ENCODE measurements at places on chromosomes 11 and 22.

- no peak for DNase-seq
Measured at GRCh38 chr22:38062791-38063190, 5.6 kb downstream of the PICK1 start.

DNA sequence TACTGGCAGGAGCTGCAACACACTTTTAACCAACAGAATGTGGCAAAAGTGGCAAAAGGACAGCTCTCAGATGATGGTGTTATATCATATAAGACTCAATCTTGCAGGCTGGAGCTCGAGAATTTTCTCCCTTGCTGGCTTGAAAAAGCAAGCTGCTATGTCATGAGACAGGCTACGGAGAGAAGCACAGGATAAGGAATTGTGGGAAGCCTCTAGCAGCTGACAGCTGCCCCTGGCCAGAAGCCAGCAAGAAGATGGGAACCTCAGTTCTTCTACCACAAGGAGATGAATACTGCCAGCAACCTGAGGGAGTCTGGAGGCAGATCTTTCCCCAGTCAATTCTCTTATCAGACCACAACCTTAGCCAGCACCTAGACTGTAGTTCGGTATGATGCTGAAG lies 24.6 kb downstream of the FXYD6 start:
- DNase-seq = no peak

DNA sequence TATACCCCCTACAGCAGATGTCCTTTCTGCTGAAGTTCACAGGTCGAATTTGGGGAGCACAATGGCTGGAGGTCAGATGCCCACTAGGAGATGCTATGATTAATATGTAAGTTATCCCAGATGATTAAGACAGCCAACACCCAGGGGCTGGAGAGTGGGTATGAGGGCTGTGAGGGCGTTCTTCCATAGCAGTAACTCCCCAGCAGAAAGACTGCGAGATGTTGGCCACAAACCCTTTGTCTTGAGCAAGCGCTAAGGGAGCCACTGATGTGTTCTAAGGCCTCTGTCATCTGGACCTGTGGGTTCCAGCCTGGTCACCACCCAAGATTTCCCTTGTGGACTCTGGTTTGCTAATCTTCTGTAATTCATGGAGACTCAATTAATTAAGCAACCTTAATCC lies 77.6 kb downstream of the BMAL1 start:
- DNase-seq = no peak

DNA sequence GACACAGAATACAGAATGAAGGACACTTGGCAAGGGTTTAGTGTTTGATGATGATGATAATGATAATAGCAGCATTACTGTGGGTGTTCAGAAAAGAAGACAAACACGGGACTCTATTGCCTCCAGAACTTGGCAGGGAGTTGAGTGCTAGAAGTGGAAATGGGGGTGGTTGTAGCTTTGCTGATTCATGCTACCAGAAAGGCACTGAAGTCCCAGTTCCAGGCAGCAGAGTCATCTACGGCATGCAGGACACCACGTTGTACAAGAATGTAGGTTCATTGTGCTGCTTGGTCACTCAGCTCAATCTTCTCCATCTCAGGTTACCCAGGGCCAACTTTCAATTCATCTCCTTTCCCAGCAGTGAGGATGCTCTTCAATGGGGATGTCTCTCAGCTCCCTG lies 115.7 kb downstream of the NTM start:
- DNase-seq = no peak

GRCh38 chr22:36267896-36268485 lies 15.1 kb downstream of the APOL1 start:
- no peak for DNase-seq

- DNase-seq = no peak
Measured at GRCh38 chr11:20022363-20023081, 137.8 kb downstream of the DBX1 start.

- no peak for DNase-seq
Measured at GRCh38 chr11:47863189-47863897, 15.2 kb upstream of the NUP160 start.

DNA sequence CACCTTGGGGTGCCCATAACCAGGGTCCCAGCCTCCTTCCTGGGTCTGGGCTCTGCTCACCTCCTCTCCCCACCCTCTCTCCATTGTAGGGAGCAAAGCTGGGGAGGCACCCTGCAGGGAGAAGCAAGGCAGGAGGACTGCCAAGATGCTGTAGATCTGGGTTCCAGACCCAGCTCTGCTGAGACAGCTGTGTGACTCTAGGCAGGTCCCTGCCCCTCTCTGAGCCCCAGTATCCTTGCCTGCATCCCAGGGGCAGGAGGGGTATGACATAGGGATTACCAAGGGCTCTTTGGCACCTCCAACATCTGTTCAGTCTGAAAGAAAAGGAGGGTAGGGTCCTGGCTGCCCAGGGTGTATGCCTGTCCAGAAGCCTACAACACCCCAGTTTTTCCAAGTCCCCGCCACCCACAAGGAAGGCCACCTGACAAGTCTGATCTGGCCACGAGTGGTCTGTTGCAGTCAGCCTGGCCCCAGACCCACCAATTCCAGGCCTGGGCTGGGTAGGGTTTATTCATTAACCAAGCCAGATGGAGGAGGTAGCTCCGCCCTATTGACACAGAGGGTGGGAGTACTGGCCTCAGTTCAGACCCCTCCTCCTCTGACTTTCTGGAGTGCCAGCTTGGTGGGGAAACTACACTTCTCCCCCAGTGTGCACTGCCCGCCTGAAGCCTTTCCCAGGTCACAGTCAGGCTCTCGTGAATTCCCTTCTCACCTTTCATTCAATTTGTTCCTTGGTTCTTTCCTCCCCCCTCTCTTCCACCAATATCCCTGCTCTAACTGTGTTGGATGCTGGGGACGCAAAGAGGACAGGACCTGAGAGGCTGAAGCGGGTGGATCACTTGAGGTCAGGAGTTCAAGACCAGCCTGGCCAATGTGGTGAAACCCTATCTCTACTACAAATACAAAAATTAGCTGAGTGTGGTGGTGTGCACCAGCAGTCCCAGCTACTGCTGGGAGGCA lies 15.0 kb downstream of the STARD10 start:
- no peak for DNase-seq

GRCh38 chr11:33721426-33721825 lies 14.8 kb downstream of the CD59 start:
- no peak for DNase-seq

- DNase-seq = no peak
Measured at GRCh38 chr22:43262990-43263644, 76.2 kb upstream of the TTLL12 start.

DNA sequence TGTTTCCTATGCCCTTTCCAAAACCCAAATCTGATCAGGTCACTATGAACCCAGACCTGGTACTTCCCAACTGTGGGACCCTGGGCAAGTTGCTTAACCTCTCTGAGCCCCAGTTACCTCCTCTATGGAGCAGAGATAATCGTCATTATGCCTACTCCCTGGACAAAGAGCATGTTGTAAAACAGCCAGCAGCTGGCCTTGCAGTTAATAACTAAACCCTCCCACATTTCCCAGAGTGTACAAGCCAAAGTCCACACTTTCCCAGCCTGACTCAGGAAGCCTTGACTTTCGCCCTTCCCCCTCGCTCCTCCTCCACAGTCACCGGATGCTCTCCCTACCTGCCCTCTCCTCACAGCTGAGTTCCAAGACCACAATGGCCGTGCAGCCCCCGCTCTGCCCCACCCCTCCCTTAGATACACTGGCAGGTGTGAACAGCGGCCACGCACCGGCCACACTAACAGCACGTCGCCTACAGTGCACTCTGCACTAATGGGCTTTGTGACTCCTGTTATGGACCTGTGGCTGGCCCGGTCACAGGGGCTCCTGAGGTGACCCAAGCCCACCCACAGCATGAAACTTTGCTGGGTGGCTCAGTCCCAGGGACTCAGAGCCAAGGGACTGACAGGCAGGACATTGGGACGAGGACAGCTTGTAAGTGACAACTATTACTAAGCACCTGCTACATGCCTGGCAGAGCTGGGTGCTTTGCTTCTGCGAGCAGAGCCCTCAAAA lies 15.6 kb upstream of the MFNG start:
- peak; percentile 72 for DNase-seq

DNA sequence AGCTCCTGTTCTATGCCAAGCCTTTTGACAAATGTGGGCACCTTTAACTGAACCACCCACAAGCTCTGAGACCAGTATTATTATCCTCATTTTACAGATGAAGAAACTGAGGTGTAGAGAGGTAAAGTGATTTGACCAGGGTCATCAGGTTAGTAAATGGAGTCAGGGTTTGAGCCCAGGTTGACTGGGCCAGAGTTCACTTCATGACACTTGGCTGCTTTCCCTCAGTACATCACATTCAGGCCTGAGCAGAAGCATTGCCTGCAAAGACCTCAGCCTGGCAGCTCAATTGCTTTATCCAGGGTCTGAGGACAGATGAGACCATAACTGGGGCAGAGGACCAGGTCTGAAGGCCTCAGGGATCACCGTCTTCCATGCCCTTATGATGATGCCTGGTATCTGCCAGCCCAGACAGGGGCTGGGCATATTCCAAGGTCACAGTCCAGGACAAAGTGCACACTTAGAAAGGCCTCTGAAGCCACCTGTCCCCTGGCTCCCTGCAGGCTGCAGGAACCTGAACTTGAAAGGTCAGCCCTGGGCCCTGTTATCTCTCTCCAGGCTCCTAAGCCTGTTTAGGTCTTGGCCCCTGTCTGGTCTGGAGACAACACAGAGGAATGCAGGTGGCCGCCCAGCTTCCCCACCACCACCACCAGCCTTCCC lies 32.0 kb downstream of the POU2AF3 start:
- DNase-seq = no peak

DNA sequence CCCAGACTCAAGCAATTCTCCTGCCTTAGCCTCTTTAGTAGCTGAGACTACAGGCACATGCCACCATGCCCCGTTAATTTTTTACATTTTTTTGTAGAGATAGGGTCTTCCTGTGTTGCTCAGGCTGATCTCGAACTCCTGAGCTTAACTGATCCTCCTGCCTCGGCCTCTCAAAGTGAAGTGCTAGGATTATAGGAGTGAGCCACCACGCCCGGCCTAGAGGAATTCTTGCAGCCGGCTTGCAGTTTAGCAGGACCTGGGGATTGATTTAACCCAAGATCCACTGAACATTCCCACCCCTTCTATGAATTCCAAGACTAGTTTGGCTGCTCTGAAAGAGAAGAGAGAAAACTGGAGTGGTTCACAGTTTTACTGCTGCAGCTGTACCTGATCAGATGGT lies 63.3 kb upstream of the TNRC6B start:
- DNase-seq = no peak

- DNase-seq = no peak
Measured at GRCh38 chr22:36282328-36282831, 29.4 kb downstream of the APOL1 start.

- DNase-seq = no peak
Measured at GRCh38 chr11:46671958-46672315, 28.5 kb downstream of the ARHGAP1 start.

DNA sequence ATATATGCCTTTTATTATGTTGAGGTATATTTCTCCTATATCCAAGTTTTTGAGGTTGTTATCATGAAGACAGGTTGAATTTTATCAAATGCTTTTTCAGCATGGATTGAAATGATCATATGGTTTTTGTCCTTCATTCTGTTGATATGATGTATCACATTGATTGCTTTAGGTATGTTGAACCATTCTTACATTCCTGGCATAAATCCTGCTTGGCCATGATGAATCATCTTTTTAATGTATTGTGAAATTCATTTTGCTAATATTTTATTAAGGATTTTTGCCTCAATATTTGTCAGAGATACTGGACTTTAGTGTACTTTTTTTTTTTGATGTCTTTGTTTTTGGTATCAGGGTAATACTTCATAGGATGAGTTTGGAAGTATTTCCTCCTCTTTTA lies 283.8 kb upstream of the C11orf87 start:
- no peak for DNase-seq

- no peak for DNase-seq
Measured at GRCh38 chr11:47906066-47906465, 57.9 kb upstream of the NUP160 start.

All from COR-L47 (cell line).